Suprapubic skin (tissue), 4 donors: ENCODE measurements at places on chromosomes 5 and 9.
A peak's percentile ranks its signal among the peaks of the same experiment; 100 is the strongest.

GRCh38 chr9:36317766-36318165 lies 59.5 kb upstream of the GNE start:
- no peak overlapping the region for H3K4me3 ChIP-seq
- no peaks in the 10 kb centered on the region for H3K27me3 ChIP-seq
- peak overlapping the region; percentile 42 for H3K27ac ChIP-seq
- no peaks in the 10 kb centered on the region for H3K36me3 ChIP-seq

- no peaks in the 10 kb centered on the region for H3K27me3 ChIP-seq
- no peak overlapping the region for H3K4me3 ChIP-seq
- H3K4me1 ChIP-seq: no peaks in the 10 kb centered on the region
- H3K36me3 ChIP-seq: no peaks in the 10 kb centered on the region
- no peak overlapping the region for H3K27ac ChIP-seq
Measured at GRCh38 chr5:180099733-180100611, 28.4 kb upstream of the RNF130 start.

GRCh38 chr9:15693701-15694100 lies 140.9 kb downstream of the CCDC171 start:
- no peaks in the 10 kb centered on the region for H3K36me3 ChIP-seq
- no peak overlapping the region for H3K27ac ChIP-seq
- no peak for DNase-seq
- H3K4me1 ChIP-seq: no peaks in the 10 kb centered on the region

- no peaks in the 10 kb centered on the region for H3K36me3 ChIP-seq
- no peak for DNase-seq
- H3K4me3 ChIP-seq: no peak overlapping the region
- H3K4me1 ChIP-seq: no peaks in the 10 kb centered on the region
- no peaks in the 10 kb centered on the region for H3K27me3 ChIP-seq
Measured at GRCh38 chr5:72624641-72625236, 117.5 kb upstream of the ZNF366 start.

DNA sequence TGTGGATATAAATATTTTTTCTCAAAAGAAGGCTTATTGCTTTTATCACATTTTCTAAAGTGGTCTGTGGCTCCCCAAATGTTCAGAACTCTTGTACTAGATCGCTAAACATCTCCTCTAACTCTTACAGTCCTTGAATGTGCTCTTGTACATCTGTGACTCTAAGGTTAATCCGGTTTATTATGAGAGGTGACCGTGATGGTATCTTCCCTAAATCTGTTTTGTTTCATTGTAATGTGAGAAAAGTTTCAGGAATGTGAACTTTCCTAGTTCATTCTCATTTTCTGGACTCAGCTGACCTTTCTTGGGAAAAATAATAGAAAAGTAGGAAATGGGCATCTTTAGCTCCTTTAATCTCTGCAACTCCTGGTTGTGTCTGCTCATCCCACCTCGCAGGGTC lies 94.5 kb upstream of the CD180 start:
- H3K4me3 ChIP-seq: no peak overlapping the region
- no peaks in the 10 kb centered on the region for H3K27me3 ChIP-seq
- no peaks in the 10 kb centered on the region for H3K36me3 ChIP-seq
- peaks cover 35% of the 10 kb centered on the region for H3K4me1 ChIP-seq

- H3K36me3 ChIP-seq: no peaks in the 10 kb centered on the region
- H3K4me3 ChIP-seq: no peak overlapping the region
- DNase-seq: no peak
- no peaks in the 10 kb centered on the region for H3K27me3 ChIP-seq
- H3K4me1 ChIP-seq: peaks cover 24% of the 10 kb centered on the region
Measured at GRCh38 chr5:5418764-5419163, 3.7 kb upstream of the ICE1 start.
